Substantia nigra (tissue), 51 donors: ENCODE measurements at places on chromosomes 5 and 9.

GRCh38 chr5:60232036-60232795, 338.7 kb upstream of the PDE4D start:
- no peak for DNase-seq

GRCh38 chr9:104092875-104093600, 1.1 kb upstream of the SMC2 start:
- DNase-seq, result no peak

GRCh38 chr5:36164461-36164860, 12.6 kb downstream of the SKP2 start:
- no peak for DNase-seq

GRCh38 chr5:146586752-146587151, 70.8 kb upstream of the GPR151 start:
- DNase-seq, result no peak

- no peak for DNase-seq
Observed at GRCh38 chr5:38621840-38622437, 65.5 kb upstream of the LIFR start.

GRCh38 chr9:1994180-1994579, 21.0 kb upstream of the SMARCA2 start:
- DNase-seq, result no peak

- DNase-seq, result no peak
Observed at GRCh38 chr5:122390154-122390553, 78.1 kb downstream of the SNCAIP start.

DNA sequence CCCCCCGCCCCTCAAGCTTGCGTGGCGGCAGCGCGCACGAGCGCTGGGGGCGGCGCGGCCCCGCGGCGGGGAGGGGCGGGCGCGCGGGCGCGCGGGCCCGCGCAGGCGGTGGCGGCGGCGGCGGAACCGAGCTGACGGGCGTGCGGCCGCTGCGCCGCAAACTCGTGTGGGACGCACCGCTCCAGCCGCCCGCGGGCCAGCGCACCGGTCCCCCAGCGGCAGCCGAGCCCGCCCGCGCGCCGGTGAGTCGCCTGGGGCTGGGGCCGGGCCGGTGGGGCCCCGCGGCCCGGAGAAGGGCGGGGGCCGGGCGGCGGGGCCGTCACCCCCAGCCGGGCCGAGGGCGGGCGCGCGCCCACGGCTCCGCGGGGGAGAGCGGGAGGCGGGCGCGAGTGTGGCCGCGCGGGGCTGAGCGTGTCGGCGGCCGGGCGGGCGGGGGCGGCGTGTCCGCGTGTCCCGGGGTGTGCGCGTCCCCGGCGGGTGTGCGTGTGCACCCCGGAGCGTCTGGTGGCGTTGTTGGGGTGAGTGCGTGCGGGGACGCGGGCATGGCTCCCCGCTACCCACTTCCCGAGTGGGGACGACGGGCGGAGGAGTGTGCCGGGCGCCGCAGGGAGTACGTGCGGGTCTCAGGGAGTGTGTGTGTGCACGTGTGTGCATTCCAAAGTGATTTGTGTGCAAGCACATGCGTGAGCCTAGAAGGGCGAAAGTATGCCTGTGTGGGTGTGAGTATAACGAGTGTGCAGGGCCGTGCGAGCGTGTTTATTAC, at the start of gene NEK6:
Gene NEK6, plus strand, starts transcription at position 106 of the 763 bp plus-strand sequence. CDS start 44,016 bp downstream, outside the sequence.
- DNase-seq, result no peak

- DNase-seq, result no peak
Observed at GRCh38 chr9:77488439-77489126, 159.5 kb downstream of the GNA14 start.

GRCh38 chr5:90248640-90249039, 160.9 kb downstream of the CETN3 start:
- no peak for DNase-seq

DNA sequence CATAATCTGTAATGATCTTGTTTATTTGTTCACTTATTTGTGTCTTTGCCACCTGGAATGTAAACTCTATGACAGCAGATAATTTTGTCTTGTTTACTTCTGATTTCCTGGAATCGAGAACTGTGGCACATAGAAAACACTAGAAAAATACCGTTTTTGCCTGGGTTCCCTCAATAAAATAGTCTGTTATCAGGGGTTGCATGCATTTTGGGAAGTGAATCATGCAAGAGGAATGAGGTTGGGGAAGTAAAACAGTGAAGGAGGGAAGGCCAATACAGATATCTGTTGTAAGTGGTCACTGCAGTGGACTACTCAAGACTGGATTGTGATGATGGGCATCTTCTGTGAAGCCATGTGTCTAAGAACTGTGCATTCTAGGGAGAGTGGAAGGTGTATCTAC, 45.2 kb upstream of the IL6ST start:
- no peak for DNase-seq

DNA sequence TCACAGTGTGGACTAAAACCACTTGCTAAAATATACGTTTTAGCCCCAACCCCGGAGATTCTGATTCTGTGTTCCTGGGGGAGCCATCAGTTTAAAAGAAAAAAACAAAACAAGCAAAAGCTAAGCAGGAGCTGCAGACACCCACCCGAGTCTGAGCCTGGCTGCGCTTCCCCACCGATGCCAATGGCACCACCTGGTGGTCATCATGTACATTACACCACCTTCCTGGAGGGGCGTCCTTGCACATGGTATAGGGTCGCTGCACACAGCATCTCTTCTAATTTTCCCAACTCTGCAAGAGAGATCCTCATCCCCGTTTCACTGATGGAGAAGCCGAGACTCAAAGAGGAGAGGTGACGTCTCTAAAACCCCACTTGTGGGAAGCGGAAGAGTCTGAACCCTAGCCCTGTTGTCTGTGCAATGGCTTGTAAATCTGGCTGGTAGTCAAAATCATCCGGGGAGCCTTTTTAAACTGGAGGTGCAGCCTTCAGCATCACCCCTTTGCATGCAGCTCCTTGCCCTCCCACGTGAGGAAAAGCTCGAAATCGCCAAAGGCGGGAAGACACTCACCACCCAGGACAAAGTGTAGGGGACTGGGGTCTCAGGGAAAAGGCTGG, 23.1 kb upstream of the CNOT6 start:
- DNase-seq, result peak; percentile 29

GRCh38 chr5:68318955-68319705, 103.6 kb downstream of the PIK3R1 start:
- DNase-seq, result no peak

DNA sequence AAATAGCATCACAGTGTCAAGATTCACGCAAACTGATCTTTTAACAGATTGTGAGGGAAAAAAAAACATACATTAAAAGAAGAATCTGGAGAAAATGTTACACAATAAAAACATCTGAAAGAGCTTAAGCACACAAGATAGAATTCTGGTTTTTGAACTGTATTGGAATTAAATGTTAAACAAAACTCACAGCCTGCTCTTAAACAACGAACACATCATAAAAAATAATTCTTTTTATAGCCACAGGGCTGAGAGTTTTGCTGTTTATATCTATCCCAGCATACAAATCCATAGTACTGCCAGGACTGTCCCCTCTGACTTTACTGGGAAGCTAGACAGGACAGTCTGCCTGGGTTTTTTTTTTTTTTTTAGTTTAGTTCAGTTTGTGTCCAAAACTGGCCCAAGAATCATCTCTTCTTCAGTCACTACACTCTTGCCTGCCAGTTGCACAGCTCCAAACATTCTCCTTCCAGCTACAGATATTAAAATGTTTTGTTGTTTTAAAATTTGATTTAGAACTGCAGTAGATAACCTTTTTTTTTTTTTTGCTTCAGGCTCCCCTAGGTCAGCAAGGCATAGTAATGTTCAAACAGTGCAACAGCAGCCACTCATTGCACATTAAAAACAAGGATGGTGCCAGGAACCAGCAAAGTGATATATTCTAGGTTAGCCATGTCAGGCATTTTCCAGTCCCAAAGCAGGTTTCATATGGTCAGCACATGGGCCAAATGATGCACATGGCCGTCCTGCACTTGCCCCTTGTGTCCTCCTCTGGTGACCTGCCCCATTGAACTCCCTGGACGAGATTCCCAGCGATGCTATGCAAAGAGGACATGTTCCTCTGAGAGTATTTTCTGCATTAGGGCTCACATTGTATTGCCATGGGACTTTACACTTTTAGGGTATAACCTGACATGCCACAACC, 173.6 kb downstream of the ARL15 start:
- no peak for DNase-seq

- DNase-seq, result no peak
Observed at GRCh38 chr9:106859957-106860720, 2.8 kb upstream of the ZNF462 start.

GRCh38 chr5:1105350-1106265, 6.3 kb downstream of the SLC12A7 start:
- DNase-seq, result no peak

DNA sequence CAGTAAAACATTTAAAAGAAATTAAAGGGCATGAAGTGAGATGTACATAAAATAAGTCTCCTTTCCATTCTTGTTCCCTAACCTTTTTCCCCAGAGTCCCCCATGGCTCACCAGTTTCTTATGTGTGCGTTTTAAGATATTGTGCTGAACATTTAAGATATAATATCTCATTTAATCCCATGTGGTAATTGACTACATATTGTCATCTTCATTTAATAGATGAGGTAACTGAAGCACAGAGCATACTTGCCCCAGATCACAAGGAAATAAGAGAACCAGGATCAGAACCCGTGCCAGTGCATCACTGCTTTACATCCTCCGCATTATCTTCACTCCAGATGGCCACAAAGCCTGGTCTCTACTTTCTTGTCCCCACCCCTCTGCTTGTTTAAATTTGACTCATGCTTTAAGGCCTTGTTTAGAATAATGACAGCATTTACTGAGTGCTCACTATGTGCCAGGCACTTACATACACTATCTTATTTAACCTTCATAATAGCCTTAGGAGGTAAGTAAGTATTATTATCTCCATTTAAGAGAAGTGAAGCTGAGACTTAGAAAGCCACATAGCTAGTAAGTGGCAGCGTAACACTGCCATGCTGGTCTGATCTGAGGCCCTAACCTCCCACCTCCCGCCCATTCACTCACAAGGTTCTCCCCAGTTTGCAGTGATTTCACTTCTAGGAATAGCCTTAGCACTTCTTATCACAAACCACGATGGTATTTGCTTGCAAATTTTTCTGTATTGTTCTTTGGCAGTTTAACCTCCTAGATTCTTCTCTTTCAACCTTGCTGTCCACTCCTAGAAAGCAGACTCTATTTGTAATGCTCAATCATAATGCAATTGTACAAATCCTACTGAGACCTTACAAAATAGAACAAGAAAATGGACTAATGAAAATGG, 78.4 kb upstream of the IL6ST start:
- no peak for DNase-seq

GRCh38 chr5:96372726-96373380, 60.2 kb downstream of the PCSK1 start:
- DNase-seq, result no peak

DNA sequence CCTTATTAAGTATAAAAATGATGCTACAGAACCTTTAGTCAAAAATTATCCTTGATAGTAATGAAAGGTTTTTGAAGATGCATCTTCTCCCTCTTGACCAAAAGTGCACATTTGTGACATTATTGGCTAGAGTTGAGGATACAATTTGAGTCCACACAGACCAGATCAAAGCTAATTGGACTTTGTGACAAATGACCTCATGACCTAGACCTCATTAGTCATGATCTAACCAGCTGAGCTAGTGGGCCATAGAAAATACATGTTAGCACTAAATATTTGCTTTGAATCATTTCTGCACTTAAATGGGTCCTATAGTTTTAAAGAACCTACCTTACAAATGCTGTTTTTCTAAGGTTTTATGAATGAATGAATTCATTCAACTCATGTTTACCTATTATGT, 182.1 kb downstream of the RFX3 start:
- no peak for DNase-seq

DNA sequence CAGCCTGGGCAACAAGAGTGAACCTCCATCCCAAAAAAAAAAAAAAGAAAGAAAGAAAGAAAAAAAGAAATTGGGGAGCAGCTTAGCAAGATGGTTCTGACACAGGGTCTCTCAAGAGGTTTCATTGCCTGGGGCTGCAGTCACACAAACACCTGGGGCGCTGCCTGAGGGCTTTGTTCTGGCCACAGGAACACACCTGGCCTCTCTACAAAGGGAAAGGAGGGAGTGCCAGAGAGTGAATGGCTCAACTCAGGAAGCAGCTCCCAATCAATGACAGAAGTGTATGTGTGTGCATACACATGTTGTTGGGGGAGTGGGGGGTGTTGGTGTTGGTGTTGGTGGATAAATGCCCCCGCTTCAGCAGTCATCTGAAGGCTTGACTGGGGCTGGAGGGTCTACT, 32.4 kb upstream of the CTNNA1 start:
- DNase-seq, result no peak

- no peak for DNase-seq
Observed at GRCh38 chr5:40025586-40025985, 600.8 kb upstream of the DAB2 start.

DNA sequence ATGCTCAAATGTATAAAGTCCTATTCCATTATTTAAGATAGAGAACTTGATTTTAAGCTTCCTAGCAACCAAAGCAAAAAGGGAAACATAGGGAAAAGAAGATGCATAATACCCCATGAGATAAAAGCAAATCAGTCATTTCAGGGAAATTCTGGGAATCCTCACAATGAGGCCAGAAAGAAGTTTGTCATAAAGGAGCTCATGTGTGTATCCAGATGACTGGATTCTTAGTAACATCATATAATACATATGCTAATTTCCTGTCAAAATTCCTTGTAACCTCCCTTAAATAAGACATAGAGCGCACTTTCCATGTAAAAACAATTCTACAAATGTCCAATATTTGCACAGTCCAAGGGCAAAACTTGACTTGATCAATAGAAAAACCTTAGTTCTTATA, 411.0 kb upstream of the WWC1 start:
- no peak for DNase-seq

DNA sequence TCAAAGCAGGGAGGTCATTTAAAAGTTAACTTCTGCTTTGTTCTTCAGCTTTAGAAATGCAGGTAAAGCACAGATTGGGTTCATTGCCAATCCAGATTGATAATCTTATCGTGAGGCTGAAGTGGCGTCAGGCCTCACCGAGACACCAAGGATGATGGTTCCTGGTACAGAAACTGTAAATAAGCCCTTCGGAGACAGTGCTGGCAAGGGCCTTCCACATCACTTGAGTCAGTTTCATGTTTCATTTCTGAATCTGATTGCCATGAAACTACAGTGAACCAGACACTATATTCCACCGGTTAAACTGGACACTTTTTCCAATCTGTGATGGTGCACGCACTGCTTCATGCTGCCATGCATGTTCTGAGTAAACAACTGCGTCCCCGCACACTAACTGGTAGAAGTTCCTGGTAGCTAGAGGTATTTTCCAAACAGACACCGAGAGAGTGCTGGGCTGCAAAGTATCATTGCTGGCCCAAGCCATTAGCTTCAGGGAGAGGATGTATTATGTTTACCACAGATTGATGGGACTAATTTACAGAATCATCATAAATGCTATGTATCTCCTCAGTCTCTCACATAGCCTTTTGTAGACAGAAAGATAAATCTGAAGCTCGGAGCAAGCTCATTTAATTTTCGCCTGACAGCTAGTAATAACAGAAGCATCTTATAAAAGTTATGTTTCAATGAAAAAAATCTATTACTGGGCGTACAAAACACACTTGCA, 336.1 kb downstream of the GLIS3 start:
- DNase-seq, result no peak
